ENCODE measurements at places on chromosomes 2 and 18.

- DNase-seq, result no peak
Observed at GRCh38 chr2:147441182-147441581, 403.6 kb upstream of the ACVR2A start.

DNA sequence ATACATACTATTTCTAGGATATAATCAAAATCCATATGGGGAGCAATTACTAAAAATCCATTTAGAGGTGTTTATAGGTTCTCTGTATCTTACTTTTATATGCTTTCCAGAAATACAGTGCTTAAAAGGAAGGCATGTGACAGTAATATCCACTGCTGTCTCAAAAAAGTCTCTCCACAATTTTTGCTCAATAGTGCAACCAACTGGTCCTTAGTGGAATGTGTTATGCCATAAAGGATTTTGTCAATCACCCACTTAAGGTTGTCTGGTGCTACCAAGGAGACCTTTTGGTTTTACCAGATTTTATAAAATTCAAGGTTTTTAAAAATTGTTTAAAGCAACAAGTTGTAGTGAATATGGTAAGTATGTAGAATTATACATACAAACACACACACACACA lies 328.5 kb upstream of the DSEL start:
- no peak for DNase-seq

DNA sequence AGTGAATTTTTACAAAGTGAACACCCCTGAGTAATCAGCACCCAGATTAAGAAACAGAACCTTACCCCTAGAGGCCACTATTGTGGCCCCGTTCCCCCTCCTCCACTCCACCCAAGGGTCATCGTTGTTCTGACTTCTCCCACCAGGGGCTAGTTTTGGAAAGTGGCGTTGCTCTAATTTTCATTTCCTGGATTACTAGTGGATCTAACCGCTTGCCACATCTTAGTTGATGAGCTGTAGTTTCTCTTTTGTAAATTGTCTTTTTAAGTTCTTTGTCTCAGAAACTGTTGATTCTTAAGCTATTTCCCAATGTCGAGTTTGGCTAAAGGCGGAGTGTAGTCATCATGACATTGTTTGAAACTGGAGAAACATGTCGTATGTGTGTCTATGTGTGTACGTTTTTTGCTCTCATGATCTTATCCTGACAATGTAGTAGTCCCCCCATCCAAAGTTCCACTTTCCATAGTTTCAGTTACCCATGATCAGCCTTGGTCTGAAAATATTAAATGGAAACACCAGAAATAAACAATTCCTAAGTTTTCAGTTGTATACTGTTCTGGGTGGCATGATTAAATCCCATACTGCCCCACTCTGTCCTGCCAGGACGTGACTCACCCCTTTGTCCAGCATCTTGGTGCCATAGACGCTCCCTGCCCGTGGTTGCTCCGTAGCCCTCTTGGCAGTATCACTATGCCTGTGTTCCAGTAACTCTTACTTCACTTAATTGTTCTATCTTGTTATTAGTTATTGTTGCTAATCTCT lies 71.0 kb upstream of the SP3 start:
- DNase-seq, result no peak

- DNase-seq, result no peak
Observed at GRCh38 chr18:35432565-35433001, 55.4 kb upstream of the ZNF396 start.

GRCh38 chr2:98464772-98465310 lies 20.2 kb downstream of the INPP4A start:
- DNase-seq, result peak; percentile 47

DNA sequence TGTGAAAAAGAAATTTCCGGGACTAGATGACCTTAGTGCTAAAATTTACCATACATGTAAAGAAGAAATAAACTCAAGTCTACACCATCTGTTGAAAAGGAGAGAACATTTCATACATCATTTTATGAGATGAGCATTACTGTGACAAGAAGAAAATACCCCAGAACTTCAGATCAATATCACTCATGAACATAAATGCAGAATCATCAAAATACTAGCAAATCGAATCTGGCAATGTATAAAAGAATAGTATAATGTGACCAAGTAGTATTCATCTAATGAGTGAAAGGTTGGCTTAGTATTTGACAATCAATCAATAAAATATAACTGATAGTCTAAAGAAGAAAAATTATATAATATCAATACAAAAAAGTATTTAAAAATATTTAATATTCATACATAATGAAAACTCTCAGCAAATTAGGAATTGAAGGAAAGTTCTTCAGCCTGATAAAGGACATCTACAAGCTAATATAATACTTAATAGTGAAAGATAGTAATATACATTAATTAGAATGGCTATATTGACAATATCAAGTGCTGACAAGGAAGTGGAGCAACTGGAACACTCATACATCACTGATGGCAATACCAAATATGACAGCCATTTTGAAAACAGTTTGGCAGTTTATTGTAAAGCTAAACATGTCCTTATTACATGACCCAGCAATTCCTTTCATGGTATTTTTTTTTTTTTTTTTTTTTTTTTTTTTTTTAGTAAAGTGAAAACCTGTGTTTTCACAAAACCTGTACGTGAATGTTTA lies 231.4 kb upstream of the ZEB2 start:
- DNase-seq, result no peak

GRCh38 chr2:239184968-239185903 lies 215.6 kb downstream of the HDAC4 start:
- DNase-seq, result no peak

DNA sequence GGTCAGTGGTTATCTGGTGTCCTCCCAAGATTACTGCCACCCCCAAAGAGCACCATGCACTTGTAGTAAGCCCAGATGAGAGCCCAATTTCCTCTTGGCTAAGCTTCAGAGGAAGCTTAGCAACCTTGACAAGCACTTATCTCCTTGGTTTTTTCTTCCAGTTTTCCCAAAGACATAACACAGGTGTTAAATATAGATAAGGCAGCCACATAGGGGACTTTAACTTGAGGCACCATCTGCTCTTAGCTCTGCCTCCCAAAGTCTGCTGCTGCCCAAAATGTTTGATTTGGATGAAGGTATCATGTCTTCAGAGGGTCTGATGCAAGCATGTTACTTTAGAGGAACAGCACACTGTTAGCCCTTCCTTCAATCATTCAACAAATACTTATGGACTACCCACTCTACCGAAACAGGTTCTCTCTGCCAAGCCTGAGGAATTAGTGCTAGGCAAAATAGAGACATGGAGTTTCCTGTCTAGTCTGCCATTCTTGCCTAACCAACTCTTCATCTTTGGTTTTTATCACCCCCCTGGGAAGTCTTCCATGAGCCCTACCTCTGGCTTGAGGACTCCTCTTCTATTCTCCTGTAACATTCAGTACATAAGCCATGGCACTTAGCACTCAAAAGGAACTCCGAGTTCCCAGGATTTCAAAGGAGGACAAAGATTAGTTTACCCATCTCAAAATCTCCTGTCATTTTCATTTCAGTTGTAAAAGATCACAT lies 73.7 kb downstream of the SP3 start:
- DNase-seq, result no peak

DNA sequence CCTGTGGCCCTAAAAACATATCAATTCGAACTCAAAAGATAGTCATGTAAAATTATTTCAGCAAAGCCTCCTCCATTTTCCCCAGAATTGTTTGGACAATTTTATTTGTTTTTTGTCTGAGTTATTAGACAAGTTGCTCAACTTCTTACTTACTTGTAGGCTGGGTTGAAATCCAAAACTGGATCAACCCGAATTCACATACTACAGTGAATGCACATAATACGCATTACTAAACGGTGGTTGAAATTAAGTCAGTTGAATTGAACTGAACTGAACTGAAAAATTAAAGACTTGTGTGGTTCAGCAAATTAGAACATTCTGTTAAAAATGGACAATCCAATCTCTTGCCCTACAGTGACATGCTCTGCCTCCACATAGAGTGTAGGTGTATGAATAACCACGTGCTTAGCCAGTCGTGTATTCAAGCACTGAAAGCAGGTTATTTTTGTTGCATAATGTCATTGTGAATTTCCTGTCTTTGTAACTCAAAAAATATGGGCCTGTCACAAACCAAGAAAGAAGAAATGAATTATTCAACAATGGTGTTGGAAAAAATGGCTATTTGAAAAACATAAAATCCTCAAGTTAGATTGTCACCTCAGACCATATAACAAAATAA lies 441.0 kb downstream of the TXNL1 start:
- no peak for DNase-seq

Measured in CD4-positive, alpha-beta T cell treated with Interleukin-17A for 4 hours (primary cell).